Liver (tissue), 10 donors: ENCODE measurements at places on chromosomes 7 and 10. TPM values are rescaled to one million over a fixed set of nuclear protein-coding genes. Genes with fewer than 3 reads are reported as not detected.

DNA sequence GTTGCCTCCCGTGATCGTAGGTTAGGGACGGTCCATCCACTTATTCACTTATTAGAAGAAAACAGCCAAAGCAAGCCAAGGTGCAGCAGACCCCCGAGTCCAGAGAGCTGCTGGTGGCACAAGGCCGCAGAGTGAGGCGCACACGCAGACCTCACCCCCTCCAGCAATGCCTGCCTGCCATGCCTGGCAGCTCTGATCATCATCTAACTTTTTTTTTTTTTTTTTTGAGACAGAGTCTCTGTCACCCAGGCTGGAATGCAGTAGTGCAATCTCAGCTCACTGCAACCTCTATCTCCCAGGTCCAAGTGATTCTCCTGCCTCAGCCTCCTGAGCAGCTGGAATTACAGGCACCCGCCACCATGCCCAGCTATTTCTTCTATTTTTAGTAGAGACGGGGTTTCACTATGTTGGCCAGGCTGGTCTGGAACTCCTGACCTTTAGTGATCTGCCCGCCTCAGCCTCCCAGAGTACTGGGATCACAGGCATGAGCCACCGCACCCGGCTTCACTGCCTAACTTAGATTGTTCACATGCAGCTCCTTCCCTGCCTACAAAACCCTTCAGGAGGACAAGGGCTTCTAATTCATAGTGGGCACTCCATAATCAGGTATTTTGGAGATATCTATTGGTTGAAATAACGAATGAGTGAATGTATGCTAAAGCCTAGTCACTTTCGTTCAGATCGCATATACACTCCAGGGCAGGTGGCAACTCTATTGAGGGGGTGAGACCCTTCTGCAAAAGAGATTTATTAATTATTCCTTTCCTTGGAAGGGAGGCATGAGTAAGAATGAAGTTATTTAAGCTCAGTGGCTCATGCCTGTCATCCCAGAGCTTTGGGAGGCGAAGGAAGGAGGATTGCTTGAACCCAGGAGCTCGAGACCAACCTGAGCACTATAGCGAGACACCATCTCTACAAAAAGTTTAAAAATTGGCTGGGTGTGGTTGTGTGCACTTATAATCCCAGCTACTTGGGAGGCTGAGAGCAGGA, 15.9 kb downstream of the TRIM56 start:
- no peak for DNase-seq

- DNase-seq, result peak; percentile 24
Observed at GRCh38 chr10:132100556-132101349, 35.0 kb downstream of the JAKMIP3 start.

DNA sequence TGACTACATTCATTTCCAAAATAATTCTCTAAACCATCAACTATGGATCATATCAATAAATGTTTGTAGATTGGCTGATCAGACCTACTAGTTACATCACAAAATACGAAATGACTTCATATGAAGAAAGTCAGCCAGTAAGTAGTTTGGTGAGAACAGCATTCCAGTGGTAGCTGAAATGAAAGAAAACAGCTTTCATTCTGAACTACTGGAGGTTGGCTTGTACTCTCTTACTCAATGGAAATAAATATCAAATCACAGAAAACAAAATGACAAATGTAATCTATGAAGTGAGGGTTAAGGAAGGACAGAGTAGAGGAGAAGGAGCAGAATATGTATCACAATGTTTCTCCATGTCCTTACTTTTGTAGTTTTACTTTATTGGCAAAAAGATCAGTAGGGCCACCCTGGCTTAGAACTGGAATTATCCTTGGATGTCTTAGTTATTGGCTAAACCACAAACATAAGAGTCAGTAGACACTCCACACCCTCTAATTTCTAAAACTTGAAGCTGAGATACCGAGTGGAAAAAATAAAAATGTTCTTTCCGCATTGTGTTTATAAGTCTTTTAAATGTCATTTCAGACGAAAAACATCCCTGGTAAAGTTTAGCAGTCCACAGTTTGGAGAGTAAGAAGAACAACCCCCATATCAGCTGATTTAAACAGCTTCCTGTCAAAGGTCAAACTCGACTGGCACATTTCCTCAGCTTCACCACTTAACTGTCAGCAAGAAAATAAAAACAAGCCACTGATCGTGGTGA, 74.0 kb upstream of the DGKI start:
- DNase-seq, result no peak

DNA sequence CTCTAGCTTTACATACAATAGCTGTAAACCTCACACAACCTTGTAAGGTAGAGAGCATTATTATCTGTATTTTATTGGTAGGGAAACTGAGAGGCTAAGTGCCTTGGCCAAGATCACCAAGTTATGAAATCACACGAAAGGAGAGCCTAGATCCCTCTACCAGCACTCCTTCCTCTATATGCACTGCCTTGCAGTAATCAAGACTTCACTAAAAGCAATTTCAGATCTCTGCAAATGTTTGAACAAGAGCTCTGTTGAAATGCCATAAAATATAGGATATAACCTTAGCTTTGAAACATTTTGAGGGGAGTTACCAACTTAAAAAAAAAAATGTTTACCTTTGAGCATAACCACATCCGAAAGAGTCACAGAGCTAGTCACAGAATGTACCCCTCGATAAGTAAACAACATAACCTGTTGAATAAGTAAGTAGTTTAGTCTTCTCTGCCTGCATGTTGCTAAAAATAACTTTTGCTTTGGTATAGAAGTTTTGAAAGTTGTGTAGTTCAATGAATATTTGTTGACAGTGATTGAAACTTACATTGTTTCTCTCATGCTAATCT, 709.4 kb downstream of the AUTS2 start:
- no peak for DNase-seq

GRCh38 chr7:23593706-23594105, 3.5 kb upstream of the CCDC126 start:
- no peak for DNase-seq

- no peak for DNase-seq
Observed at GRCh38 chr7:49762666-49763065, 10.8 kb upstream of the VWC2 start.

DNA sequence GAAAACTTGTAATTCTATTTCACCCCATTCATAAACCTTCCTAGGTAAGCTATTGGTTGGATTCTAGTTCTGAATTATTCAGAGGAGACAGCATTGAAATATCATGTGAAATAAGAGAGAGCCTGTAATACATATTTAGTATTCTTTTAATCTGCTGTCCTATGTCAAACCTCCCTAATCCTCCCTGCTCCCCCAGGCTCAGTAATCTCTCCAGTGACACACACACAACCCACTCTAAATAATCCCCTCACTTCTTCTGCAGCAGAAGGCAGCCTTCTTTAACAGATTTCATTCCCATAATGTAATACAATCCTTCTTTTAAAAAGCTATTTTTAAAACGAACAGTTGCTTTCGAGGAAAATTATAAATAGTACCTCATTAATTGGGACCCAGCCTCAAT, 639.7 kb upstream of the AUTS2 start:
- no peak for DNase-seq

- no peak for DNase-seq
Observed at GRCh38 chr10:91036807-91037411, 116.0 kb upstream of the ANKRD1 start.

GRCh38 chr10:25633542-25633941, 300.5 kb upstream of the MYO3A start:
- DNase-seq, result no peak

- no peak for DNase-seq
Observed at GRCh38 chr10:107834706-107835105, 670.2 kb upstream of the SORCS1 start.

GRCh38 chr7:22150221-22150620, 204.5 kb upstream of the CDCA7L start:
- DNase-seq, result no peak

DNA sequence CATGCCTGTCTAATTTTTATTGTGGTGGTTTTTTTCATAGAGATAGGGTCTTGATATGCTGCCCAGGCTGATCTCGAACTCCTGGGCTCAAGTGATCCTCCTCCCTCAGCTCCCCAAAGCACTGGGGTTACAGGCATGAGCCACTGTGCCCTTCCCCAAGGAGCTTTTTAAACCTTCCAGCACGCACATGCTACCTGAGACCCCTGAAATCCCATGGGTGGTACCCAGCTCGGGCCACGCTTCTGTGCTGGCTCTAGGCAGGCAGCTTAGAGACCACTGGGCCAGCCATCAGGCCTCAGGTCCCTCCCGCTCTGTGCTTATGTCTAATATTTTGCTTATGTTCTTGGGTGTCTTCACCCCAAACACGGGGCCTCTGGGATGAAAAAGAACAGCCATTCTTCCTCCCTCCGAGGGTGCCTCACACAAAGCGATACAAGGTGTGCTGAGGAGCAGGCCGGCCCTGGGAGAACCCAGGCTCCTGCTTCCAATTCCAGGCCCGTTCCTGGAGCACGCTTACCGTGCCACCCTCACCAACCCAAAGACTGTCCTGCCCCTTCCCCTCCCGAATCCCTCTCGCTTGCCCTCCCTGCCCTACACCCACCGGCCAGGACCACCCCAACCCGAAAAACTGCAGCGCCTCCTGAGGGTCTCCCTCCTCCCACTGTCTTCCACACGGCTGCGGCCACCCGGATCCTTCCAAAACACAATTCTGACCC, 10.9 kb downstream of the SPOCK2 start:
- no peak for DNase-seq

DNA sequence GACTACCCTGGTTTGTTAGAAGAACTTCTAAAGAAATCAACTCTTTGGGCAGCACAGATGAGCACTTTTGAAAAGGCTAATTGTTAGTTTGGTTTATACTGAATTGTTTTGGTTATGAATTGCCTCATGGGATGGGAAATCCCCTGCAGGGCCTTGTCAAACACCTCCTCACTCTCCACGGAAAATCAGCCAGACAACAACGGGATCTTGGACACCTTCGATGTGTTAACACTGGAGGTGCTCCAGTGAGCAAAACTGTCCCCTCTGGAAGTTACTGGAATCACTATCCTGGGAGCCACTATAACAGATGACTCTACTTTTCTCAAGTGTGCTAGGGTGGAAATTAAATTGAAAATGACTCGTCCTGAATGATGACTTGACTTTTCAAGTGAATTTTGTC, 38.7 kb downstream of the CDK6 start:
- DNase-seq, result no peak

DNA sequence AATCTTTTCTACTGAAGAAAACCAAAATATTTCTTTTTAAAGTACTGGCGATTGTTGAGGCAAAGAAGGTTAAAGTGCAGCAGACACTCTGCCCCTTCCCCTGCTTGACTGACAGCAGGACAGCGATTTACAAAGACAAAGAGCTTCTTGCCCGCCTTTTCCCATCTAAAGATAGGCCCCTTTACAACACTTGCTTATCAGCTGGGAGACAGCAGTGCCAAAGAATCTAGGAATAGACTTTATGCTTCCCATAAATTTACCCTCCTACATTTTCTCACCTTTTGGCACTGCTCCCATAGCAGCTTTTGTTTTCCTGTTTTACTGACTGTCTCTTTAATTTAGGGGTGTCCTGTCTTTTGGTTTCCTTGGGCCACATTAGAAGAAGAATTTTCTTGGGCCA, 824.1 kb downstream of the CCSER2 start:
- no peak for DNase-seq

- DNase-seq, result no peak
Observed at GRCh38 chr7:17147409-17147808, 151.0 kb upstream of the AHR start.

- DNase-seq, result no peak
Observed at GRCh38 chr7:129750501-129750900, 139.0 kb downstream of the NRF1 start.

- DNase-seq, result peak; percentile 73
Observed at GRCh38 chr10:79400146-79401004, 45.0 kb downstream of the ZCCHC24 start.

GRCh38 chr10:1595242-1595600, 142.1 kb downstream of the ADARB2 start:
- DNase-seq, result peak; percentile 14

DNA sequence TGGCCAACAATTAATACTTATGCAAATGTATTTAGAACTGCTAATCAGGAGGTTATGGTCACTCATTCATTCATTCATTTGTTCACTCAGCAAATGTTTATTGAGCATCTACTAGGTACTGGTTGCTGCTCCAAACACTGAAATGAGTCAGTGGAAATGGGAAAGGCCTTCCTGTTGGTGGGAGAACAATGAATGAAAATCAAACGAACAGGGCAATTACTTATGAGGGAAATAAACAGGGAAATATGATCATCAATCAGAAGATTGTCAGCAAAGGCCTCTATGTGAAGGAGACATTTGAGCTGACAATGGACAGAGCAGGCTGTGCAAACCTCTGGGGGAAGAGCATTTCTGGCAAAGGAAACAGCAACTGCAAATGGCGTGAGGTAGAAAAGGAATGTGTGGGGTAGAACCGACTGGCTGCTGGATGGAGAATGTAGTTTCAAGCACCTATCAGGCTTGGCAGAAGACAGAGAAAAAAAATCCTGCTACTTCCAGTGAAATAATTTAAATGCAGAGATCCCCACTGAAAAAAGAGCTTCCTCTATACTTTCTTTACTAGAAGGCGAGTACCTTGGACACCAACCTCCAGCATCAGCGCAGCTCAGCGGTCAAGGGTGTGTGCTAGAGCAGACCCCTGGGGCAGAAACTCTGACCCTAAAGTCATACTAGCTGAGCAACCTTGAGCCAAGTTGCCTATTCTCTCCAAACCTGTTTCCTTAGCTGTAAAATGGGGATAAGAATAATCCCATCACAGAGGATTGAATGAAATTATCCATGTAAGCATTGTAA, 108.8 kb upstream of the EEPD1 start:
- no peak for DNase-seq

GRCh38 chr10:3981300-3981699, 196.3 kb upstream of the KLF6 start:
- no peak for DNase-seq

GRCh38 chr7:128117691-128118090, 86.5 kb upstream of the LRRC4 start:
- DNase-seq, result peak; percentile 12

- DNase-seq, result no peak
Observed at GRCh38 chr7:16528520-16528919, 1.9 kb downstream of the LRRC72 start.

GRCh38 chr10:52533986-52534385, 219.9 kb downstream of the DKK1 start:
- DNase-seq, result no peak

DNA sequence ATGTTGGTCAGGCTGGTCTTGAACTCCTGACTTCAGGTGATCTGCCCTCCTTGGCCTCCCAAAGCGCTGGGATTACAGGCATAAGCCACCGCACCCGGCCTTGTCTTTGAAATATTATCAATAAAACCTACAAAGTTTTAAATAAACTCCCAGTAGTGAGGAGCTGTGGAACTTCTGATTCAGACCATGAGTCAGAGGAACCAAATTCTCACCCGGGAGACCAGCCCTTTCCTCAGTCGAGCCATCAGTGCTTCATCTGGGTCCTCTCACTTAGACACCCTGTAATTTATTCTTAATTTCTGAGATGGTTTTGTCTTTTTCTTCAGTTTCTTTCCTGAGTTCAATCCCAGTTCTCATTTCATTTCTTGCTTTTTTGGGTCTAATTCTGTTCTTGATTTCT, 68.6 kb downstream of the DYNC2I1 start:
- DNase-seq, result no peak

Gene GFRA1
- polyA plus RNA-seq, result 15.1 TPM

Gene CYP2E1
- 5,149 TPM for polyA plus RNA-seq

Gene DOCK4
- 7.2 TPM for polyA plus RNA-seq

Gene AKR1C8
- 19.2 TPM for polyA plus RNA-seq

Gene MSMB
- polyA plus RNA-seq, result not detected

Gene IRF5
- 4.3 TPM for polyA plus RNA-seq

Gene DGKB
- polyA plus RNA-seq, result not detected

Gene TMEM176B
- polyA plus RNA-seq, result 957 TPM
